Epithelial cell of esophagus (primary cell): ENCODE measurements at places on chromosomes 6 and 20.

- peak; percentile 87 for DNase-seq
Observed at GRCh38 chr6:45835721-45836437, 179.8 kb downstream of the CLIC5 start.

DNA sequence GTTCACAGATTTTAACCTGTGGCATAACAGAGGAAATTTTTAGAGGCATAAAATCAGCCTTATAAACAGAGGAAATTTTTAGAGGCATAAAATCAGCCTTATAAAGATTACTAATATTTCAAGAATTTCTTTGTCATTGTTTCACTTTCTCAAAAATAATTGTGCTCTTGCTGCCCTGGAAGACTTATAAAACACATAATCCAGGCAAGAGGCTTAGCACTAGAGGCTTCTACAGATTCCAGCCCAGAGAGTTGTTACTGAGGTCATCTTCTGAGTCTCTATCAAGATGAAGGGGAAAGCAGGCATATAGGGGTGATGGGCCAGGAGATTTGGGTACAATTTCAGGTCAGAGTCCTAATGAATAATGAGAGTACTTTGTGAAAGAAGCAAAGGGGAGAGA, 85.7 kb downstream of the RFPL4B start:
- no peak for DNase-seq

DNA sequence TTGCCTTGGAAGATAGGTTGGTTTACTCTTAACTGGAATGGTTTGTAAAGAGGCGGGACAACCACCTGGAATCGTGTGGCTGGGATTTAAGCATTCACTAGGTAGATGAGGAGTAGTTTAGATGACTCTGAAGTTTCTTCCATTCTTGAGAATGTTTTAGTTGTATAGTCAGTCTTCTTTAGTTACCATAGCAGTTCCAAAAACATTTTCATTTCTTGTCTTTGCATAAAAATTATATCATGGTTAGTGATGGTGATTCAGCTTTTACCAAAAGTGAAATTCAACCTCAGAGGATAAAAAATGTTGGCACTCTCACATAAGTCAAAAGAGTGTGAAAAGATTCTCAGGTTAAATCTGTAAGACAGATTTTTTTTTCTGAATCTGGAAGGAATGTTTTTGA, 70.3 kb downstream of the SMAP1 start:
- no peak for DNase-seq

DNA sequence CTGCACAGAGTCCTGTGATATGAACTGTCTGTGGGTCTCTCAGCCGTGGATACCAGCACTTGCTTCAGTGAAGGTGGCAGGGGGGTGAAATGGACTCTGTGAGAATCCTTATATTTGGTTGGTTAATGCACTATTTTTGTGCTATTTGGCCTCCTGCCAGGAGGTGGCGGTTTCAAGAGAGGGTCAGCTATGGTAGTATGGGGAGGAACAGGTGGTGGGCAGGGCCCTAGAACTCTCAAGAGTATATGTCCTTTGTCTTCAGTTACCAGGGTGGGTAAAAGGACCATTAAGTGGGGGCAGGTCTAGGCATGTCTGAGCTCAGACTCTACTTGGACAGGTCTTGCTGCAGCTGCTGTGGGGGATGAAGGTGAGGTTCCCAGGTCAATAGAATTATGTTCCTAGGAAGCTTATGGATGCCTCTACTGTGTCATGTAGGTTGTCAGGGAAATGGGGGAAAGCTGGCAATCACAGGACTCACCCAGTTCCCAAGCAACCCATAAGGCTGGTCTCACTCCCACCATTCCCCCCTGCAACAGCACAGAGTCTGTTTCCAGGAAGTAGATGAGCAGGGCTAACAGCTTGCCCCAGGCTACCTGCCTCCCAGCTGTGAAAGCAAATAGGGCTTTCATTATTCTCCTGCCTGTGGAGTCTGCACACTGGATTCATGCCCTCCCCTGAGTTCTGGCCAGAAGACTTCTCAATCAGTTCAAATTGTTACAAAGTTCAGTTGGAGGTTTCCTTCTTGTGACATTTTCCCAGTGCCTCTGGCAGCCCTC, 56.8 kb upstream of the PHIP start:
- DNase-seq = peak; percentile 5

GRCh38 chr6:35016502-35017321, 124.4 kb downstream of the TCP11 start:
- no peak for DNase-seq

DNA sequence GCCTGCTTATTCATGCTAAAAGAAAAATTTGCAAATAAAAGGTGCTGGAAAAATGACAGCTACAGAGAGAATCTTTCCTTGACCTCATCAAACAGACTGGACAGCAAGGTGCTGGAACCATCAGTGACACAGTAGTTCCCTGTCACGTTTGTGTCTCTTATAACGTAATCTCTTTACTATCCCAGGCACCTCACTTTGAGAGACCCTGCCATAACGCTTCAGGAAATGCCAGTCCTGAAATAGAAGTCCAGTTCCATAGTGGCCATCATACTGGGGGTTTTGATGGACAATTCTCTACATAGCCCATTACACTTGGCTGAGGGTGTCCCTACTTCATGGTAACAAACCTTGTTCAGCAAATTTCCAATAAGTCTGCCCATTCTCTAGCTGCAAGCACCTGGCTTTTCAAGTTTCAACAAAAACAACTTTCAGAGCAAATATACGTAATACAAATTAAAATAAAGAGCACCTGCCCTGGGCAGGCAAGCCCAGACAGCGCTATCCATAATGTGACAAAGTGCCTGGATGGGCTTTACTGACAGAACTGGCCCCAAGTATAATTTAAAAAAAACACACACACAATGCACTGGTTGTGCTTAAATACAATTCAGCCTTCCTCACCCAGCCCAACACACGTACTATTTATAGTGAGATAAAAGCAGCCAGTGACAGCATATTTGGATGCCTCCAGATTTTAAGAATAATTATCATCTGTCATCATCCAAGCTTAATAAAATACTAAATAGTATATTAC, 38.7 kb downstream of the CNKSR3 start:
- peak; percentile 37 for DNase-seq

GRCh38 chr6:338815-339262, 46.6 kb downstream of the DUSP22 start:
- no peak for DNase-seq

GRCh38 chr20:59576216-59576953, 28.0 kb upstream of the PHACTR3 start:
- no peak for DNase-seq

GRCh38 chr6:33390173-33390572, 1.4 kb upstream of the KIFC1 start:
- no peak for DNase-seq

DNA sequence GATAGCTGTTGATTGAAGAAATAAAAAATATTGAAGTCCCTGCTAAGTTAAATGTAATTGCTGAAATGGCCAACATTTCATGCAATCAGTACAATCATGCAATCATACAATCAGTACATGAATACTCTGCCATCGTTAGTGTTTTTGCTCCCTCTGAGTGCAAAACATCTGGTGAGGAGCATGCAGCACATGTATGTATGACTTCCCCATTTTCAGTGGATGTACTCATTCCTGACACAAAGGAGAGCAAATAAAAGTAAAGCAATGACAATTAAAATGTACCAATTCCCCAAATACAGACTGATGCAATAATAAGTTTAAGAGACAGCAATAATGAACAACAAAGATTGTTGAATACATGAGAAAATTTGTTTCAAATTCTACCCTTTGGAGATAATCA, 140.7 kb downstream of the PLCB1 start:
- DNase-seq = no peak

DNA sequence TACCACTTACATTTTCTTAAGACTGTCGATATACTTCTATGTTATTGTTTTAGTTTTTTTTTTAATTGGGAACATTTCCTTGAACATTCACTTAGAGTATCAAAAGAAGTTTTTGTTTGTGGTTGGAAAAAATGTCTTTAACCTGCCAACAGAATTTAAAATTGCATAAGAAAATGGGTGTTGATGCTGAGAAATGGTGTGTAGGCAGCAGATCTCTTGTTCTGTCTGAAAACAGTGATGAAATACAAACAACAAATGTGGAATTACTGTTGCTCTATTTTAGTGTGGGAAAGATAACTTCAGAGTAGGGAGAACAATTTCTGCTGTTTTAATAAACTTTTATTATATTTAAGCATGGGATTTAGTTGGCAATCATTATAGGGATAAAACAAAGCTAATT, 293.5 kb downstream of the CDKAL1 start:
- peak; percentile 35 for DNase-seq

DNA sequence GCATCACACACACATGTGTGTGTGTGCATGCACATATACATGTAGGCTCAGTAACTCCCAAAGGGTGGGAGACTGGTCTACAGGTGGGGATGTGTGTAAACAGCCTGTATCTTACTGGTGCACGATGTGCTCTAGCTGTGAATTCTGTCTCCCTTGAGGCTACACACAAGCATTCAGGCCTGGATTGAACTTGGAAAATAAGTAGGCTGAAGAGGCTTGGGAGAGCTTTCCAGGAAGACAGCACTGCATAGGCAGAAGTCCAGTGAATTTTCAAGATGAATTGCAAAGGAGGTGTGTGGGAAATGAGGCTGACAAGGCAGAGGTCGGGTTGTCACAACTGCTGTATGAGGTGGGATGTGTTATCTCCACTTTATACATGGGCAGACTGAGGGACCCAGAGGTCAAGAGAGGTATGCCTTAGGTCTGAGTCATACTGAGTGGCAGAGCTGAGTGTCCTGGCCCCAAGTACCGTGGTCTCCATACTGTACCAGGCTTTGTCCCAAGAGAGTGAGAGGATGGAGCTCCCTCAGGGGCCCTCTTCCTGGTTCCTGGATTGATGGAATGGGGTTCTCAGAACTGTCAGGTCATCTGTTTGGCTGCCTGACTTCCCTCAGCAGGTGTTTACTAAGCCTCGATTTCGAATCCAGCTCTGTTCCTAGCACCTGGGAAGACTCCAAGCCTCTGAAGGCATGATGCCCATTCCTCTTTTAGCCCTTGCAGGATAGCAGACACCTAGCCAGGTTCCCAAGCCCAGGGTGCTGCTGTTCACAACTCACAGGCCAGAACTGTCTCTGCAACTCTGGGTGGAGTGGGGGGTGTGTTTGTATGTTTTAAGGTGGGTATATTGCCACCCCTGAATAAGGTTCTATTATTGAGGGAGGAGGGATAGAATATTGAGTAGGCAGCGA, 14.4 kb downstream of the SNPH start:
- no peak for DNase-seq

DNA sequence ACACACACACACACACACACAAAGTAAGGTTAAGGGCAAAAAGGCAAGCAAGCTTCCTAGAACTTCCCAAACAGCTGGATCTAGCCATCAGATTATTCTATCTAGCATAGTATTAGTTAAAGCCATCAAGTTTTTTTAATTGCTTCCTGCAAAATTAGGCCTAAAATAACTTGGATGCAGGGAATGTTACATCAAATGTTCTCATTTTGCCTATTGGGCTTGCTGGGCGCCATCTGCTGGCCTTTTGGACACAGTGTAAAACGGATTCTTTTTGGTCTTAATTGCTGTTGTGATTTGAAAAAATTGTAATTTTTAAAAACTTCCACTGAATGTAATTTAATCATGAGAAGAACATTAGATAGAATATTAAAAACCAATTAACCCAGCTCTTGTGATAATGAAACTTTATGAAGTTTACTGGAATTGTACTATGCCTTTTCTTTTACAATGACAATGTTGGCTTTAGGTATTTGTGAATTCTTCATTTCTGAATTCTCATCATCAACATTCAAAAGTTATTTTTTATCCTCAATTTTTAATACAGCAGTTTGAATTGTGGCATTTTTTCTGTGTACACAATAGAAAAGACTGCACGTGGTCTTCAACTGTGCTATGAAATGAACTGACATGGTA, 6.8 kb downstream of the MKKS start:
- peak; percentile 66 for DNase-seq

DNA sequence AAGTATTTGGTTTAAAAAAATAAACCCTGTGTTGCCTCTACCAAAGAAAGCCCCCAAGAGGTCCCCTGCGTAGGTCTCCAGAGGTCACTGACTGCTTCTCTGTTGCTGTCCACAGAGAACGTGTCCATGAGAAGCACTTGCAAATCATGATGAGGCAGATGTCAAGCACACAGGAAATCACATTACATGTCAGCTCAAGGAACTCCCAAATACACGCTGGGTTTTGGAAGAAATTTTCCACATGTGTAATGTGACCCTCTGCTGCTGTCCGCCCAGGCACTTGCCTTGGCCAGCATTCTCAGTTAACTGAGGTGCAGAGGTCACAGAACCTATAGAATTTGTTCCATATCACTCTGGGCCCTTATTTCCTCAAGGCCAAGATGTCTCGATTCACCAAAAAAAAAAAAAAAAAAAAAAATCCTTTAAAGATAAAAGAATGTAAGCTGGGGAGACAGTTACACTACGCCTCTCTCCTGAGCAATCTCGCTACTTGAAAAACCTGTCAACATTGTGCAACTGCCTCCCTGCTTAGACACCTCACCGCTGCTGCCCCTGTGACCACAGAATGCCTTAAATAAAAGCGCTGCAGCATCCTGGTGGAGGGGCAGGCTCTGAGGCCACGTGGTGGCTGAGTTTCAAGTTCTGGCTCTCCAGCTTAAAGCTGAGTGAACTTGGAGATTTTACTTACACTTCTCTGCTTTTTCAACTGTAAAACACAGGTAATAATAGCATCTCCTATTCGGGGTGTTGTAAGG, 42.3 kb downstream of the SLC22A23 start:
- peak; percentile 97 for DNase-seq

DNA sequence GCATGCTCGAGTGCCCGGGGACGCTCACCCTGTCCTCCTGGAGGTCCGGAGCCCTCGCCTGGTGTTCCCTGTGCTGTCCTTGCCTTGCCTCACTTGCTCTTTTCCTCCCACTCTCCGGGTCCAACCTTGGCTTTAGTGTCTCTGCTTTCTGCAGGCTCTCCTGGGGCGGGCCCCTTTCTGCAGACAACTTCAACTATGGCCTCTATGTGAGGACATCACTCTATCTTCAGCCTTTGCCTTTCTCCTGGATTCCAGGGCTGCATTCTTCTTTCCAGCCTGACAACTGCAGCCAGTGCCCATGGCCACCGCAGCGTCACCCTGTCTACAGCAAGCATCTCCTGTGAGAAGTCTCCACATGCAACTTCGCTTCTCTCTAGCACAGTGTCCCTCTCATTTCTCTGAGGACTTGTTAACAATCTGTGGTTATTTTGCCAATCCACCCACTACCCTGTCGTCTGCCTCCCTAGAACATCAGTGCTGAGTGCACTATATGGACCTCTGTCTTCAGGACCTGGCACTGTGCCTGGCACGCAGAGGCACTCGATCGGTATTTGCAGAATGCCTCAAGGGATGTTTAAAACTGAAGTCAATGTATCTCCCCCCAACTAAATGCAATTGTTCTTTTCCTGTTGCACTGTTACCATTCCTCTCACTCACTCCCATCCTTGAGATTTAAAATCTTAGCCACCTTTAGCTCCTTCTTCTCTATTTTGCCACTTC, 35.9 kb downstream of the FOXC1 start:
- no peak for DNase-seq

- peak; percentile 78 for DNase-seq
Observed at GRCh38 chr6:34671801-34672656, 24.5 kb downstream of the ILRUN start.

DNA sequence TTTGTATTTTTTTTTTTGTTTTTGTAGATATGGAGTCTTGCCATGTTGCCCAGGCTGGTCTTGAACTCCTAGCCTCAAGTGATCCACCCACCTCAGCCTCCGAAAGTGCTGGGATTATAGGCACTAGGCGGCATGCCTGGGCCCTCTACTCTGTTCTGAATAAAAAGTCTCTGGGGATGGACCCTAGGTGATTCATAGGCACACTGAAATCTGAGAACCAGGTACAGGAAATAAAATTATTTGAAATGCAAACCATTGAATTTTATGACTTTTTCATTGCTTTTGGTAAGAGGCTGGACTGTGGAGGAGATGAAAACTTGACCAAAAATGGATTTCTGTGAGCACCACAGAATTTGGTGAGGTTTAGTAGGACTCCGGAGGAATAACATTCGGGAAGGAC, 117.5 kb downstream of the PRIM2 start:
- DNase-seq = no peak

- no peak for DNase-seq
Observed at GRCh38 chr6:145904391-145904790, 59.8 kb downstream of the SHPRH start.
